ENCODE measurements at places on chromosomes 6 and 20.

DNA sequence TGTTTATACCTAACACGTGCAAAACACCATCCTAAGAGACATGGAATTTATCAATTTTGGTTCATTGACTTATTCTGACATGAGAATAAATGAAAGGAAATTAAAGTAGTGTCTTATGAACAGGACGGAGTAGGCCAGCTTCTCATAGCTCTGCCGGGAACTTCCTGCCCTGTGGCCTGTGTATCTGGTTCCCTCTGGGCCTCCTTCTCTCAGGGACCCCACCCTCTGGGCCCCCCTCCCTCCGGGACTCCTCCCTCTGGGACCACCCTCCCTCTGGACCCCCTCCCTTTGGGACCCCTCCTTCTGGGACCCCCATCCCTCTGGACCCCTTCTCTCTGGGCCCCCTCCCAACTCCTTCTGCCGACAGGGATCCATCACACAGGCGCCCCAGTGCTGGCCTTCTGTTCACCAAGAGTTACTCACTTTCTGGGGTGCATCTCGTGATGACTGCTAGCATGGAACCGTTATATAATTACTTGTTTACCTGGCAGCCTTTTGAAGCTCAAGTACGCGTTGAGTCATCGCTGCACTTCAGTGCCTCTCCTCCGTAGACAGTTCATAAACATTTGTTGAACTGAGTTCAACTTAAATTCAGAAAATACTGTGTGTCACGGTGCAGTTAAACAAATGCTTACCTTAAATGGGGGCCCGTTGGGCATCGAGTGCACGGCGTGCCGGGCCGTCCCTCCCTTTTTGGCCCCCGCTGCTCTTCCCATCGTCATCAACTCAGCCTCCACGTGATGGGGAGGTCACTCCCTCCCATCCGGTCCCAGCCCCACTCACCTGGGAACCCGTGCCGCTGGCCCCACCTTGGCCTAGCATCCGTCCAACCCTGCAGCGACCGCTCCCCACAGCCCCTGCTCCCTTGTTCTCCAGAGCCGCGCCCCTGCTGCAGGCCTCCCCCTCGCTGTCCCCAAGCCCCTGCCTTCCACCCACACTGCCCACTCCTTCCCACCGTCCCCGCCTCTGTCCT, 8.1 kb downstream of the CCR6 start:
- no peak for DNase-seq

- DNase-seq: no peak
Measured at GRCh38 chr20:20477444-20478041, 109.6 kb downstream of the INSM1 start.

DNA sequence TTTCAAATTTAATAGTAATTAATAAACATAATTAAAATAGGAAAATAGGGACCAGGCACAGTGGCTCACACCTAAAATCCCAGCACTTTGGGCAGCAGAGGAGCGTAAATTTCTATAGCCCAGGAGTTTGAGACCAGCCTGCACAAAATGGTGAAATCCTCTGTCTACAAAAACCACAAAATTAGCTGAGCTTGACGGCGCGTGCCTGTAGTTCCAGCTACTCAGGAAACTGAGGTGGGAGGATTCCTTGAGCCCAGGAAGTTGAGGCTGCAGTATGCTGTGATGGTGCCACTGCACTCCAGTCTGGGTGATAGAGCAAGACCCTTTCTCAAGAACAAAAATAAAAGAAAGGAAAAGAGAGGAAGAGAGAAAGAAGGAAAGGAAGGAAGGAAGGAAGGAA, 1387.0 kb upstream of the ADGRB3 start:
- DNase-seq: no peak

- DNase-seq: no peak
Measured at GRCh38 chr6:95654176-95654575, 76.8 kb downstream of the MANEA start.

DNA sequence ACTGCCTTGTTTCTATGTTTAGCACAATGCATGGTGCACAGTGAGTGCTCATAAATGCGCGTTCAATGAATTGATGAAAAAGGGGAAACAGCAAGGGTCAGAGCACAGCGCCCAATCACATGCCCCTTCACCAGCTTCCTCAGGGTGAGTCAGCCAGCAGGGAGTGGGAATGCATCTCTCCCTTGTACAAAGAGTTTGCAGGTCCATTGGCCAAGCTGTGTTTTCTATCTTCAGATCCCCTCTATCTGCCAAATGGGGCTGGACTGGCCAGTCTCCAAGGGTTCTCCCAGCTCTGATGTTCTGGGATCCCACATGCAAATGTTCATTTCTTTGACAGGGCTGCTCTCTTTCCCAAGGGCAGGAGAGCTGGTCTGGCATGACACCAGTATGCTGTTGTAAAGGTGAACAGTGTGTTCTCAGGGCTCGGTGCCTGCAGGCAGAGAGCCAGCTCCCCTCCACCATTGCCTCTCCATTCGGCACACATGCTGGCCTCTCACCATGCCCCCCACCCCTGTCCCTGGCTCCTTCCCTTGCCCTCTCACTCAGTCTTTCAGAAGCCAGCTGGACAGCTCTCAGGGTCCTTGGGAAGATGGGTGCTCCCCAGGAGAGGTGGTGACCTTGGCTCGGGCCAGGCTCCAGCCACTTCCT, 25.0 kb downstream of the ANGPT4 start:
- DNase-seq: no peak

GRCh38 chr6:112780498-112781096, 433.5 kb downstream of the RFPL4B start:
- DNase-seq: no peak

DNA sequence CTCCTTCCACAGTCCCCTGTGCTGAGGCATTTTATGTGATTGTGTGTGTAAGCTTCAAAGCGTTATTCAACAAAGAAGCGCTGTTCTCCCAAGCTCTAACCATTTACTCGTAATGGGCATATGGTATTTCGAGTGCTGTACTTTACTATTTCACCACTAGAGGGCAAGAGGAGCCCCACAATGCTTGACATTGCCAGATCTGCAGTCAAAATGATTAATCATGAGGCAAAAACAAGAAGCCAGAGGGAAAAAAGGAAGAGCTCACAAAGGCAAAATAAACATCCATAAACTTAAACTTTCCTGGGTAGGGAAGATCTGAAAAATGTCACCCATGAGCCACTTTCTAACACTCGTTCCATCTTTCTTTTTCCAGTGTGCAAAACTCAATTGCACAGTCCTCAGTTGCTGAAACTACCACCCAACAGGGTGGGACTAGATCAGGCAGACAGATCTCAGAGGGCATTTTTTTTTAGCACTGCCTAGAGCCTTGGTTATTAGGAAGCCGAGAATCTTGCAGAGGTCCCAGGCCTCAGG, 215.0 kb upstream of the PLCB4 start:
- no peak for DNase-seq

- DNase-seq: no peak
Measured at GRCh38 chr20:62507323-62507722, 31.5 kb upstream of the GATA5 start.

DNA sequence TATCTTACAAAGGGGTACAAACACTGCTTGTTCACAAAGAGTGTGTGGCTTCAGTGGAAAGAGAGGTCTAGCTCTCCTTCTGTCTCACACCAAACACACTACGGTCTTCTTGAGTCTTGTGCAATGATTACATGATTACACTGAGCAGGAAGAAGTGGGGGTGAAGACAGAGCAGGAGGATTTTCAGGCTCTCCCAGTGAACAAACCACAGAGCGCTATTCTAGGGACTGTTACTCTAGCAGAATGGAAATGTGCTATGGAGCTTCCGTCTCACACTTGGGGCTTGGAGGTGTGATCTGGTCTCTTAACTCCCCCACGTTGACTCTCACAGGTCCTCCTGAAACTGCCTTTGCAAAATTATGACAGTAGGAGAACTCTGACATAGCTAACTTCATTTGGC, 203.4 kb downstream of the MYLK4 start:
- no peak for DNase-seq

DNA sequence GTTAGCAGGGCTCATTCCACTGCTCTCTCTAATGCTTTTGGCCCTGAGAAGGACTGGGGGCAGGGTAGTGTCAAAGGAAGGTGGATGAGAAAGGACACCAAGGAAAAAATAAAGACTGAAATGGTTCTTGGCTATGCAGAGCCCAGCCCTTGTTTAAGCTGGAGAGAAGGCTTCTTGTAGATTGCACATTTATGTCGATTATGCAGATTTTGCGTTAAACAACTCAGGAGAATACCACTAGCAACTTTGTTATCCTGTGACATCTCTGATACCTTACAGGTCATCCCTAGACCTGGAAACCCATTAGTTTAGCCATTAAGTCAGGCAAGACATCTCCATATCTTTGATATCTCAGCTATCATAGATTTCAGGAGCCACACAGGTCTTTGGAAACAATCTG, 11.1 kb upstream of the IL17F start:
- no peak for DNase-seq

DNA sequence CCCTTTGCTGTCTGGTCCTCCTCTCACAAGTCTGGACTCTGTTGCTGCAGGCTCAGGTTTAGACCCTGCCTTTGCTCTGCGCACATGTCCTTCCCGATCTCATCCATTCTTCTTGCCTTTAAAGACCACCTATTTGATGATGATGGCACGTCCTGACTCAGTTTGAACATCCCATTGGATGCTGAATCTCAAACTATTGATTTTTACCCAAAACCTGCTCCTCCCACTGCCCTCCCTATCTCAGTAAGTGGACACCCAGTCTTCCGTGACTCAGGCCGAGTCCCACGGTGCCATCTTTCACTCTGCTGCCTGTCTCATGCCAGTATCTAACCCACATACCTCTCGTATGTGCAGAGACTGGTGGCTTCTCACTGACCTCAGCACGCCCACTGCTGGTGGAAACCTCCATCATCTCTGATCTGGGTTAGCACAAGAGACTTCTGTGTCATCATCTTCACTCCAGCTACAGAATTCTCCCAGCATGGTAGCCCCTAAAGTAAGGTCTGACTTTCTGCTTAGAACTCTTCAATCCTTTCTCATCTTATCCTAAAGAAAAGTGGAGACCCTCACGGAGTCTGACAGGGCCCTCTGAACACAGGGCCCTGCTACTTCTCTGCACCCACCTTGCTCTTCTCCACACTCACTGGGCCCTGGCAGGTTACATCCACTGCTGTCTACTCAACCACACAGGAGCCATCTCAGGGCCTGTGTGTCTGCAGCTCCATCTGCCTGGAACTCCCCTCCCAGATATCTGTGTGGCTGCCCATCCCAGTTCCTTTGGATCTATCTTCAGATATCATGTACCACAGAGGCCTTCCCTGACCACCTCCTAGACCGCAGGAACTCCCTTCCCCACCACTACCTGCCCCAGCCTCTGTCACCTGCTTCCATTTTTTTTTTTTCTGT, 387.1 kb upstream of the AGPAT4 start:
- DNase-seq: no peak

DNA sequence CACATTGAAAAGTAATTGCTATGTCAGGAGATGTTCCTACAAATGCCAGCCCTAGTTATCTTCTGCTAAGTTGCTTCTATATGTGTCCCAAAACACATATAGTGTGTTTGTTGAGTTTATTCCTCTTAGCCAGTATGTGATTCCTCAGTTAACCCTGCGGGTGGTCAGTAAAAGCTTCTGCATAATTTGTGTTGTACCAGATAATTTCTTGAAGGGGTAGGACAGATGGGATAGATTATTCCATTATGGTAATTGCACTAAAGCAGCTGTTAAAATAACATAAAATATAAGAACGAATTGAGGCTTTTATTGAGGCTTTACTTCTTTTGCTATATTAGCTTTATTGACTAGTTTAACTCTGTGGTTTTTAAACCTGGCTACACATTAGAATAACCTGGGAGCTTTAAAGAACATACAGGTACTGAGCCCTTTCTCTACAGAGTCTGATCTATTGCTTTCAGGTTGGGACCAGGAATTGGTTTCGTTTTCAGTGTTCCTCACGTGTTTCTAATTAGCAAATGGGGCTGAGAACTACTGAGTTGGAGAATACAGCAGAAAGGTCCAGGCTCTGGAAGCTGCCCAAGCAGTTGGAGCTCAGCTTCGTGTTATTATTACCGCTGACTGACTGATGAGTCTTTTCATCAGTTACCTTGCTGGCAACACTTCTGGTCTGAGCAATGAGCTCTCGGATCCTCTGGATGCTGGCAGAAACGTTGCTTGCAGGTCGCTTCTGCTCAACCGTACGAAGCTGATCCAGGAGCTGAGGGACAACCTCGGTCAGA, 56.9 kb downstream of the FAM229B start:
- no peak for DNase-seq

GRCh38 chr20:31666258-31667042, 28.7 kb downstream of the COX4I2 start:
- no peak for DNase-seq

DNA sequence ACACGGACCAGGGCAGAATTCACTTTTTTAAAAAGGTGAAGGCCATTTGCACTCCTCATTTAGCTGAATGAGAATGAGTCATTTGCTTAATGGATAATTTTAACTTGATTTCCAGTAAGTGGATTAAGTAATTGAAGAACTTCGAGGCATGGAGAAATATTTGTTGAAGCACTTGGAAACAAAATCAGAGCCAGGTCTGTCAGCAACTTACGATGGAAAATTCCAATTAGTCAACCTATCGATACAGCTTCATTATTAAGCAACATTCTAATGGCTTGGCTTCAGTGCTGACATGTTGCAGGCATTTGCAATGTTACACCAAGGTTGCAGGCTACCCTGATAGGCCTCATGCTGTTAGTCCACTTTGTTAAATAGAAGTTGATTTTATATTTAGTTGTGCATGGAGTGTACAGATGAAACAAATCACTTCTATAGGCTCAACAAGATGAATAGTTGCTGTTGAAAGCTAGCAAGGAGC, 423.5 kb upstream of the SLC35B3 start:
- DNase-seq: no peak

DNA sequence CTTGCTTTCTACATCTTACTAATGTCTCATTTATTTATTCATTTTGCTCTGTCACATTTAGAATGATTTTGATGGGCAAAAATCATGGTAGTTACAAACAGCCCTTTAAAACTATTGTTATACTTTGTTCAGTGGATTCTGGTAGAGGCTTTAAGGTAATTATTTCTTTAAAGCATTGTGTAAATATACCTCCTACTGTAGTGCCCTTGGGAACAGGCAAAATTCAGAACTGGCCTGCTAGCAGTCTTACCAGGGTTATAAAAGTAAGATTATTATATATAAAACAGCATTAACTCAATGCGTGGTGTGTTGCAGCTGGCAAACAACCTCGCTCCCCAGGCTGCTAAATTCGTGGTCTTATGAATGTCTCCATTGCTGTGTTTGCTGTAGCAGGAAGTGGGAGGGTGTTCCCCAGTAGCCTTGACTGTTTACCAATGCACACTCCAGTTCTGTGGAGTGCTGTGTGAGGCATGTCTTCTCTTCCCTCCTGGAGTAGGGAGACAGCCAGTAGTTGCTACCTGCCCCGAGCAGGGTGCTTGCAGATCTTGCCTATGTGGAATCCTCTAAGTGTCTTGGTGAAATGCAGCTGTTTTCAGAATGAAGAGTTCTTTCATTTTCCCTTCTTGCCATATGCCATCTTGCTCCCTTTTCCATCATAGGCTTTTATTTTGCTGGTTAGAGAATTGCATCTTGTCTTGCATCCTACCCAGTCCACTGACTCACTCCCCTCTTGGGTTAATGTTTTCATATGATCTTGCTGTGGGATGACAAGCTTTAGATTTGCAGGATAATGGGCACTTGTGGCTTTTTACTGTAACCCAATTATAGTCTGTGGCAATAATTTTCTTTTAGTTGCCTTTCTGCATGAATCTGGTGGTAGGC, 45.3 kb downstream of the IGF2R start:
- no peak for DNase-seq

- no peak for DNase-seq
Measured at GRCh38 chr6:4446982-4447381, 311.6 kb upstream of the ECI2 start.

GRCh38 chr6:148817689-148818088, 70.9 kb downstream of the UST start:
- DNase-seq: no peak
